ENCODE measurements at places on chromosomes 1 and 21.

GRCh38 chr1:203104789-203105390 is 19.1 kb upstream of the MYOG start:
- no peak for DNase-seq

- no peak for DNase-seq
Measured at GRCh38 chr21:35202431-35202830, 153.3 kb upstream of the RUNX1 start.

DNA sequence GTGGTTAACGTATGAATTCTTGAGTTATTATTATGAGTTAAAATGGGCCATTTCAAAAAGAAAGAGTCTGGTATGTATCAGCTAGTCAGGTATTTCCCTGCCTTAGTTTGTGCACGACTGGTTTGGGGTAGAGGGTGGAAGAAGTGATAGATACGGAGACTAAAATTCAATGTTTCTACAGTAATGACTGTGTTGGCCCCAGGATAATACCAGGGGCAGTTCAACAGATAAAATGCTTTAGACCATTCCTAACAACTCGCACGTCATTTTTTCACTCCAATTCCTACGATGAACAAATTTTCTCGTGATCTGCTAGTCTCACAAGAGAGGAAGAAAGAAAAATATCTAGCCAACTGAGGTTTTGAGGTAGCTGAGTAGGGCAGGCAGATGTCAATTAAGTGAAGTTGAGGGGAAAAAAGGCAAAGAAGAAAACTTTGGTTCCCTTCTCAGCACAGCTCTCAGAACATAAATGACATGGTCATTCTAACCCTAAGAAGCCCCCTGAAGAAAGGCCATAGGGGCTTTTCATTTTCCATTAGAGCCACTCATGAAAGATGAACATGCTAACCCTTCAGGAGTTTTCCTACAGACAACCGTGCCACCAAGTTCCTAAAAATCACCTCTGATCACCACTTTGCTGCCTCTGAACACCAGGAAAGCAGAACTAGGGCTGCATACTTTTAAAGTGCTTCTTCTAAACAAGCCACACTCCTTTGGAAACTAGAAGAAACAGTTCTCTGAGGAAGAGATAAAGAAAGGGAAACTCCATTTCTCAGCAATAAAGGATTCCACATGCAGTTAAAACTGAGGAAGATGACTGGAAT is 5.6 kb downstream of the MCOLN2 start:
- no peak for DNase-seq

DNA sequence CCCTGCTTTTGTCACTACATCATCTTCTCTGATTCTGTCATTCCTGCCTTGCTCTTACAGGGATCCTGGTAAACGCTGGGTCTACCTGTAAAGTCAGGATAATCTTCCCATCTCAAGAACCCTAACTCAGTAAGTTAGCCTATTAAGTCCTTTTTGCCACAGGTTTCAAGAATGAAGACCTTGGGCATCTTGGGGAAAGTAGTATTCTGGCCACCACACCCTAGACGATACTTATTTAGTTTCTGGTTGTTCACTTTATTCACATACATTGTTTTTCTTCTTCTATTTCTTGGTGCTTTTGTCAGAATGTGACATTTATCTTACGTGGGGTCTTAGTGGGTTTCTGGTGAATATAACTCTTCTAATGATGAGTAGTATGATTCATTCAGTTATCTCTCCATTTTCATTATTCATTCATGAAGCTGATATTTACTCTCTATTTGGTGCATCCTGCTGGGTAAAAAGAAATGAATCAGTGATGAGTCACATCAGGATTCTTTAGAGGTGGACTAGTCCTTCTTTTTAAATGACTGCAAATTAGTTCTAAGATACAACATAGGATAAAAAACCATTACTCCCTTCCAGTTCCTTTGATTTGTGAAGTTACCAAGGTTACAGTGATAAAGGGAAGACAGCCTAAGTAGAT is 514.4 kb upstream of the B3GALT2 start:
- DNase-seq: no peak

DNA sequence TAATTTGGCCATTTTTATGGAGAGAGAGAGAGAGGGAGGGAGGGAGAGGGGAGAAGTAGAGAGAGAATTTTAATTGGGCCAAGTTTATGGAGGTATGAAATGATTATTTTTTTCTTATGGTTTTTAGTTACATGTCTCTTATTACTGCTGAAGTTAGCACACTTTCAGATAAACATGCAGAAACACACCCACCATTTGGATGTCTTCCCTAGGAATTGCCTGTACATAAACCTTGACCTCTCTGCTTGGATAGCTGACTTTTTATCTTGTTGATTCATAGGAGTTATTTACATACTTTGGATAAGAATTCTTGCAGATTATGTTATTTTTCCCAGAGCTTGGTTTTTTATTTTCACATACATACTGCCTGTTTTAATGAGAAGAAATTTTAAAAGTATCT is 310.2 kb upstream of the ADAMTS5 start:
- DNase-seq: no peak

DNA sequence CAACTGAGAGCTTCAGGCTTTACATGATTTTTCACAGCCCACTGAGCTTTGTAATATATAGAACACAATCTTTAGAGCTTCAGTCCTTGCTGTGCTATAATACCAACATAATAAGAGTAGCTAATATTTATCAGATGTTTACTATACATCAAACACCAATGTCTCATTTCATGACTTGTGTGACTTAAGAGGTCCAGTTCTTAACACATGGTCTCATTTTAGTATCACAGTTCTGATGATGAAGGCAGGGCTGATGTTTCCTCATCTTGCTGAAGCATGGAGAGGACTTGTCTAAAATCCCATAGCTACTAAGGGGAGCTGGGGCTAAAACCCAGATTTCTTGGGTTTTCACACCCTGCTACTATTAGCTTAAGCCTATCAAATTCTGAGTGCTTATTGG is 5.5 kb downstream of the MTR start:
- no peak for DNase-seq

DNA sequence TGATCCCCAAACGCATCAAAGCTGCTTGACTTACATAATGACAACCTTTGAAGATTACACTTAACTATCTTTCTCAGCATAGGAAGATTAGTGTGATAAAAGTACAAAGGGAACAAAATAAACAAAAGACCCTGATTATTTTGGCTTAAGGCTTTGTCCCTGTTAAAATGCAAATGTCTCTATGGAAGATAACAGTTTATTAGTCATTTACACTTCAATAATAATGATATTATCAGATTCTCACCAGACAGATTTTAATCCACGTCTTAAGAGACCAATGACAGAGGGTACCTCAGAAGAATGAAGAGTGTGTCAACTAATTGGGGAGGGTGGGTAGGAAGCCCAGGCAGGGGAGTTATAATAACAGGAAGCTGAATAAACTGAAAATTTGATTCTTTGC is 510.4 kb upstream of the PTBP2 start:
- no peak for DNase-seq

DNA sequence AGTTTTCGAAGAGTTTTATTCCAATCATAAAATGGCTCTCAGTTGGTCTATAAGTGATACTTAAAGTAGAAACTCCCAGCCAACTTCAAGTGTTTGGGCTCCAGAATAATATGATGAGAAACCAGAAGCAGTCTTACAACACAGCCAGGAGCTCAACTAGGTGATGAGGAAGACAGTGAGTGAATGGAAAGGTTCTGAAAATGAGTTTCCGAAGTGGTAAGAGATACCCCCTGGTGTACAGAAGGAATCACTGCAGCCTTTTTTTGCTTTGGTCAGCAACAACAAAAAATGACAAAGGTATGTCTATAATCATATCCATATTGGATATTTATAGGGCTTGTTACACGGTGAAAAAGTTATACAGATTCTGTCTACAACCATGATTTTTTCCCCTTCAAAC is 16.5 kb downstream of the KRTAP19-1 start:
- no peak for DNase-seq

GRCh38 chr1:95084317-95085176 is 11.8 kb upstream of the ALG14 start:
- peak; percentile 45 for DNase-seq

Measured in cardiac muscle cell (in vitro differentiated cells and primary cell).